ENCODE measurements at places on chromosomes 12 and 14. TPM values are rescaled to one million over a fixed set of nuclear protein-coding genes. Genes with fewer than 3 reads are reported as not detected.

Gene PZP
- 0.55 TPM for polyA plus RNA-seq

Gene POTEG
- polyA plus RNA-seq = not detected

Gene FGF6
- not detected for polyA plus RNA-seq

Gene STXBP6
- 9.8 TPM for polyA plus RNA-seq

Gene CHURC1
- polyA plus RNA-seq = 63.3 TPM

Gene SOAT2
- 1.6 TPM for polyA plus RNA-seq

Gene PKP2
- 25.4 TPM for polyA plus RNA-seq

Gene GLIPR1L2
- polyA plus RNA-seq = 2.6 TPM

Gene SALL2
- polyA plus RNA-seq = 62.1 TPM

Gene REC8
- polyA plus RNA-seq = 88.7 TPM

Gene OASL
- 0.10 TPM for polyA plus RNA-seq

Gene TUNAR
- polyA plus RNA-seq = 0.78 TPM

Gene KRT74
- polyA plus RNA-seq = not detected

Gene PLEKHG7
- polyA plus RNA-seq = 0.68 TPM

Gene SLC5A8
- 33.1 TPM for polyA plus RNA-seq

Gene MDGA2
- 2.1 TPM for polyA plus RNA-seq

Gene TAS2R46
- not detected for polyA plus RNA-seq

Gene NGB
- polyA plus RNA-seq = not detected

Gene BBOF1
- 22.3 TPM for polyA plus RNA-seq

Gene ASPG
- 12.3 TPM for polyA plus RNA-seq

Gene SIRT4
- polyA plus RNA-seq = 3.3 TPM

Gene NDRG2
- 175 TPM for polyA plus RNA-seq

Gene CCDC38
- polyA plus RNA-seq = 1.1 TPM

Gene KNTC1
- 80.0 TPM for polyA plus RNA-seq

Gene FOXG1
- polyA plus RNA-seq = 0.03 TPM

Gene DIO3
- polyA plus RNA-seq = 0.17 TPM

Gene SDS
- 0.23 TPM for polyA plus RNA-seq

Gene NRXN3
- polyA plus RNA-seq = 9.0 TPM

Gene BMAL2
- 7.5 TPM for polyA plus RNA-seq

Gene HSPA2
- 13.4 TPM for polyA plus RNA-seq

Gene CYP46A1
- 3.4 TPM for polyA plus RNA-seq

Gene VWF
- 8.2 TPM for polyA plus RNA-seq

Gene MGAT4C
- polyA plus RNA-seq = 0.81 TPM

Gene LHX5
- not detected for polyA plus RNA-seq

Gene CCNB1IP1
- 127 TPM for polyA plus RNA-seq

Gene MYL2
- polyA plus RNA-seq = not detected

All from left kidney (tissue), 8 donors.